ENCODE measurements at places on chromosomes 1 and 21. TPM values are rescaled to one million over a fixed set of nuclear protein-coding genes. Genes with fewer than 3 reads are reported as not detected.

The AGT gene
- 79.0 TPM for total RNA-seq

The PADI1 gene
- not detected for total RNA-seq

The WNT9A gene
- 0.96 TPM for total RNA-seq

- H3K4me3 ChIP-seq: no peak overlapping the region
- H3K27me3 ChIP-seq: no peaks in the 10 kb centered on the region
- H3K36me3 ChIP-seq: no peaks in the 10 kb centered on the region
- H3K4me1 ChIP-seq: no peaks in the 10 kb centered on the region
- H3K27ac ChIP-seq: no peak overlapping the region
- no peak for DNase-seq
These were observed 127.6 kb downstream of the DMRTB1 start for GRCh38 chr1:53586765-53587164.

DNA sequence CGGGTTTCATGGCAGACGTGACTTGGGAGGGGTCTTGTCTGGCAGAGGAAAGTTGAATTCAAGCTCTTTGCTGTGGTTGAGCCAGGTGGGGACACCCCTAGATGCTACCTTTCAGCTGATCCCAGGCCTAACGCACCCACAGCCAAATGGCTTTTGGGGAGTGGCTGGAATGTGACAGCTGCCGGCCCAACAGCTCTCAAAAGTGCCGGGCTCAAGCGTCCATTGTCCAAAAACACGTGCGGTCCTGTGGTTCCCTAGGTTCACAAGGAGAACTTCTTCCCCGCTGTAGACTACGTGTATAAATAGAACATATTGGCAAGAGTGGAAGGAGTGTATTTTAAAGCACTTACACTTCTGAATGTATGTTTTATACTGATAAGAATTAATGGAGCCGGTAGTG, 87.1 kb upstream of the ARHGEF16 start:
- no peak for DNase-seq
- no peaks in the 10 kb centered on the region for H3K27me3 ChIP-seq
- H3K27ac ChIP-seq: peak overlapping the region; percentile 89
- no peaks in the 10 kb centered on the region for H3K36me3 ChIP-seq
- H3K4me1 ChIP-seq: peaks cover 36% of the 10 kb centered on the region

DNA sequence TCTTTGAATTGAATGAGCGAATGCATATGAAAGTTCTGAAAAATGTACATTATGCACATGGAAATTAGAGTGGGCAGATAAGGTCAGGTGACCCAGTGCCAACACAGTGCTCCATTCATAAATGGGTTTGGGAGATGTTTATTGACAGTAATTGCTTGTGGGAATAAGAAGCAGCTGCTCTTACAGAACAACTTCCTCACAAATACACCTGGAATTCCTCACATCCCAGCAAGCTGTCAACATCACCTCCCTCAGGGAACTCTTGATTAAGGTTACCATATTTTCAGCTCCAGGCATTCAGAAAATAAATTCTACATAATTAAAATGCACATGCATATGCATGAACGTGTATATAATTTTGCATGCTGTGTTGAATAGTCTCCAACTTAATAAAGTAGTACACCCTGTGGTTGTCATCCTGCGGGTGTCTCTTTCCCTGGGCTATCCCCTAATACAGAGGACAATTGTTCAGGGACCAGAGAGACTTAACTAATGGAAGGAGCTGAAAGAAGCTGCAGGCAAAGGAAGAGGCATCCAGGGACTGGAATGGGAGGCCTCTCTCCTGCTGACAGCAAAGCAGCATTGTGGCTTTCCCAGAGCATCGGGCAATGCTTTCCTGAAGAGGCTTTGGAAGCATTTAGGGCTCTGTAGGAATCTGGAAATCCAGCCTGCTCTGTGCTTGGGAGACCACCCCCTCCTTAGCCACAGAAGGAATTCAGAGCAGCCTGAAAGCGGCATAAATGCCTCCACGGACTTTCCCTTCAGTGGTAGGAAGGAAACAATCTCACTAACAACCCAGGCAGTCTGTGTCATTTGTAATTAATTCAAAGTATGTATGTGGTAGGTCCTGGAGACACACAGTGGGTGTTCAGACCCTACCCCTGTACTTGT, 55.2 kb upstream of the GNG12 start:
- DNase-seq: no peak
- no peak overlapping the region for H3K27ac ChIP-seq
- H3K4me3 ChIP-seq: no peak overlapping the region
- no peaks in the 10 kb centered on the region for H3K4me1 ChIP-seq
- H3K36me3 ChIP-seq: no peaks in the 10 kb centered on the region

GRCh38 chr1:12776801-12777557, 3.4 kb downstream of the PRAMEF12 start:
- H3K4me1 ChIP-seq: no peaks in the 10 kb centered on the region
- H3K27ac ChIP-seq: no peak overlapping the region
- no peak overlapping the region for H3K4me3 ChIP-seq
- H3K36me3 ChIP-seq: no peaks in the 10 kb centered on the region

- H3K27me3 ChIP-seq: no peaks in the 10 kb centered on the region
- no peak overlapping the region for H3K4me3 ChIP-seq
- H3K4me1 ChIP-seq: no peaks in the 10 kb centered on the region
These were observed 222.6 kb downstream of the DNAH14 start for GRCh38 chr1:225152061-225152460.

Data from ascending aorta (tissue), 2 donors.